ENCODE measurements at places on chromosomes 1 and 21.

DNA sequence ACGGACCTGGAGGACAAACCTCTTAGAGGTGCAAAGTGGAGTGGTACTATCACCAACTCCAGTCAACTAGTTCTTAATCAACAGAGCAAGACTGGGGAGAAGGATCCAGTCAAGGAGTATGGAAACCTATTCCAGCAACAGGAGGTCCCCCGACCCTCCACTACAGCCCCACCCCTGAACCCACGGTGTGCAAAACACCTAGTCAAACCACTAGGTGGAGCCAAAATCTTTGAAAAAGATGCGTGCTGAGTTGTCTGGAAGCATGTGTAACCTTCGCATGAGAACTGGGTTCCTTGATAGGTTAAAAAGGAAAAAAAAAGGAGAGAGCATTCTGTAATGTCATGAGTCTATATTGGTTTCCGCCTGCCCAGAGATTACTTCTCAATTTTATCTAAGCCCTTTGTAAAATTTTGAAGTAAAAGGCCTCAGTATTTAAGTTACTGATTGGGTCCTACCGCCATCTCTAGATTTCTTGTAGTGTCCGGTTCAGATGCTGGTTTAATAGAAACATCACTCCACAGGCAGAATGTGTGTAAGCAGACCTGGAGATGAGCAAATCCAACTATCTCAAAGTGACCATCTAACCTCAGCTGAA lies 81.9 kb upstream of the HAO2 start:
- no peak for DNase-seq

- DNase-seq: no peak
Measured at GRCh38 chr1:217253985-217254384, 376.9 kb downstream of the GPATCH2 start.

DNA sequence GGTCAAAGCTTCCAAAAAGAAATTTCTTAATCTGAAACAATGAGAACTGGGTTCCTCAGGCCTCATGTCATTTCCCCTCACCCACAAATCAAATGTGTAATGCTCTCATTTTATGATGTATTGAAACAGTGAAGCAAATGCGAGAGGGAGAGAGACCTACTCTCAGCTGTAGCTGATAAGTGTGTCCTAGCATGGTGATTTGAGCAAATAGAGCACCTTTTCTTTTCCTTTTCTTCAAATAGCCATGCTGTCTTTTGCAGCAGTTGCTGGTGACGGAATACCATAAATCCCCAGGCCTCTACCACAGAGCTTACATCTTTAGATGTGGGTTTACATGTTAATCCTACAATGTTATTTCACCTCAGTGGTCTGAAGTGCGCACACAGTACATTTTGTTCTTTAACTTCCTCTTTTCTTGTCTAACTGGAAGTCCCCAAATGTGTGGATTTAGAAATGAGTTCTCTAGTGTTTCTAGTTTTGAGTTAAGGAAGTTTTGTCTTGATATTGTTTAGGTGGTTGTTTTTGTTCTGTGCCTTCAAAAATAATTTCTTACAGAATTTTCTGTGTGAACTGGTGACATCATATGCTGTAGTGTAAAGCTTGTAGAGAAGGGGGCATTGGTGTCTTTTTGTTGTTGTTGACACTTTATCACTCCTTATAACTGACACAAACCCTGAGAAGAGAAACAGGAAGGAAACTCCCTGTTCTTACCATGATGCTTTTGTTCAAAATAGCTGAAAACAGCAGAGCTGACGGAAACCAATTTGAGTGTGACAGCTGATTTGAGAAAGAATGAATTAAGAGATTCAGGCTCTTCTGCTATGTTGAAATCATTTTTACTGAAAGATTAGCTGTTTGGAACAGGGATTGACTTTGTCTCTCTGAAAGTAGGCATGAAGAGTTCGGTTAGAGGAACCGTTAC lies 12.2 kb downstream of the SMAP2 start:
- no peak for DNase-seq

DNA sequence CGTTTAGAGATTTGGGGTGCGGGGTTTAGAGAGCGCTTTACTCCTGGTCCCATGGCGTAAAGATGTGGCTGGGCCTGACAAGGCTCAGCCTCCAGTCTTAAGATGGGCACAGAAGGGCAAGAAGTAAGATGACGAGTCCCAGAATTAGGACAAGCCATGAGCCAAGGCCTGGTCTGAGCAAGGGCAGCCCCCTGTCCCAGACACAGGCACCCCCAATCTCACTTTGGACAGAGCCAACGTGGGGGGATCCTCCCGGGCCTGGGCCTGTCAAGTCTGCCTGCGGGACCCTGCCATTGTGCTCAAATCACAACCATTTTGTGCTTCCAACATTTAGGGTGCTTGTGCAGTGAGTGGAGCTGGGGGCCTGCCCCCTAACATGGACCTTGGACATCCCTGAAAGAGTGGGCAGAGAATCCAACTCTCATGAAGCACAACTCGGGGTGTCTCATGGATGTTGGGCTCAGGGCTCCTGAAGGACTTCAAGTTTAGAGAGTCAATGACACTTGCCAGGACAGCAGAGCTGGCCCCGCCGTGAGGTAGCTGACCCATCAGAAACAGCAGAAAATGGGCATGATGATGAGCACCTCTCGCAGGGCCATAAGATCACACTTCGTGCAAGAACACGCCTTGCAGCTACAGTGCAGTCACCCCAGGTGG lies 52.6 kb downstream of the KIF21B start:
- DNase-seq: no peak

- DNase-seq: no peak
Measured at GRCh38 chr1:47415728-47416318, at the start of gene FOXE3. Gene FOXE3 (plus strand): TSS chr1:47416285. CDS start chr1:47416316, 31 bp downstream.

GRCh38 chr1:68542586-68542985 lies 45.7 kb upstream of the DEPDC1 start:
- DNase-seq: no peak

GRCh38 chr1:15248216-15248615 lies 1.2 kb downstream of the FHAD1 start:
- DNase-seq: no peak

DNA sequence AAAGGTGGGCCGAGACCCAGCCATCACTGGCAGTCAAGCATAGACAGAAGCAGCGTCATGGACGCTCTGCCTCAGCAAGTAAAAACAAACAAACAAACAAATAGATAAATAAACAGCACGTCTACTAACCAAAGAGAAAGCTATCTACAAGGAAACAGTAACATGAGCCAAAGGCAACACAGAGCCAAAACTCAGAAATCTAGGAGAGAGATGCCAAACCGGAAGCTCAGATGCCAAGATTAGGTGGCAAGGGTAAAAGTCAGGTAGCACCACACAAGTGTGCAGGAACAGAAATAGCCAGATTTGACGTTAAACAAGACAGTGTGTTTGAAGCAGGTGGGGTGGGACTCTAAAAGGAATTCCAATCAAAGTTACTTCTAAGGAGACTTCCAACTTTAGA lies 448.3 kb upstream of the NFIA start:
- no peak for DNase-seq

DNA sequence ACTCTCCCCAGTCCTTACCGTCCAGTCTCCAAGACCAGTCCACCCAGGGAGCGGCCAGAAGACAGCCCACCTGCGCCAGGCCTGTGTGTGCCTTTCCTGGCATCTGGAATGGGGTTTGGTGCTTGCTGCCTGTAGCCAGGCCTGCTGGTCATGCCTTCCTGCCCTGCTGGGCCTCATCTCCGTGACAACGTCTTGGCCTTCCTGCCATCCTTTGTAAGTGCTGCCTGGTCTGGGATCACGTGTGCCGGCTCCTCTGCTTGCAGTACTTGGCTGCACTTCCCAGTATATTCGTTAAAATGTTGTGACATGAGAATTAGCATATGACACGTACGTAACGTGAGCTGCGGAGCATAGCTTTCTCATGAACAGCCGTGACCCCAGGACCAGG lies 145.3 kb upstream of the COL6A1 start:
- no peak for DNase-seq

GRCh38 chr1:170530972-170531757 lies 801 bp upstream of the GORAB start:
- peak; percentile 49 for DNase-seq

DNA sequence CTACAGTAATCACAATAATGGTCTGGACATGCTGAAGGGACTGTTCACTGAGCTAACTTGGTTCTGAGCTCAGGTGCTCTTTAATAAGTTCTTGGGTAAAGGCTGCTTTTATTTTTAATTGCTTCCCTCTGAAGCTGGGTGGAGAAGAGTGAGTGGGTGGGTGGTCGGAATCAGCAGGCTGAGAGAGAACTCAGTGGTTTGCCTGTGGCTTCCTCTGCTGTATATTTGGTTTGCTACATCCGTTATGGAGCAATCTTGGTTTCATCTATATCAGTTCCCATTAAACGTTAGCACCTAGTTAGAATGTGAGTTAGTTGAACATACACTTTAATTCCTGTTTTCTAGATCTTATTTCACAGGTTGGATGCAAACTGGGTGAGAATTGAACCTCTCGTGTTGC lies 23.3 kb downstream of the CNIH4 start:
- no peak for DNase-seq

DNA sequence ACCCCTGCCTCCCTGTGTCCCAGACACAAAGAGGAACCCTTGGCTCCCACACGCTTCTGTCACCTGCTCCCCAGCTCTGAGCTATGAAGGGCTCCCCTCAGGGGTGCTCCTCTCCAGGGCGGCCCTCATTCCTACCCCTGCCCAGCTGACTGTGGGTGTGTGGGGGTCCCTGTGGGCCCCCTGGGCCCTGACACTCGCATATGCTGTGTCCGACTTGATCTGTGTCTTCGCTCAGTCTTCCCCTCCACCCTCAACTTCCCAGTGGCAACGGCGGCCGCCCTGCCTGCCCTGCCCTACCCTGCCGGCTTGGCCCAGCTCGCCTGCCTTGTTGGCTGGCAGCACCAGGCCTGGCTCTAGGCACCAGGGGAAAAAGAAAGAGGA lies 1.2 kb downstream of the KCNQ4 start:
- DNase-seq: no peak

GRCh38 chr21:33279330-33279820 lies 13.2 kb downstream of the IL10RB start:
- no peak for DNase-seq

DNA sequence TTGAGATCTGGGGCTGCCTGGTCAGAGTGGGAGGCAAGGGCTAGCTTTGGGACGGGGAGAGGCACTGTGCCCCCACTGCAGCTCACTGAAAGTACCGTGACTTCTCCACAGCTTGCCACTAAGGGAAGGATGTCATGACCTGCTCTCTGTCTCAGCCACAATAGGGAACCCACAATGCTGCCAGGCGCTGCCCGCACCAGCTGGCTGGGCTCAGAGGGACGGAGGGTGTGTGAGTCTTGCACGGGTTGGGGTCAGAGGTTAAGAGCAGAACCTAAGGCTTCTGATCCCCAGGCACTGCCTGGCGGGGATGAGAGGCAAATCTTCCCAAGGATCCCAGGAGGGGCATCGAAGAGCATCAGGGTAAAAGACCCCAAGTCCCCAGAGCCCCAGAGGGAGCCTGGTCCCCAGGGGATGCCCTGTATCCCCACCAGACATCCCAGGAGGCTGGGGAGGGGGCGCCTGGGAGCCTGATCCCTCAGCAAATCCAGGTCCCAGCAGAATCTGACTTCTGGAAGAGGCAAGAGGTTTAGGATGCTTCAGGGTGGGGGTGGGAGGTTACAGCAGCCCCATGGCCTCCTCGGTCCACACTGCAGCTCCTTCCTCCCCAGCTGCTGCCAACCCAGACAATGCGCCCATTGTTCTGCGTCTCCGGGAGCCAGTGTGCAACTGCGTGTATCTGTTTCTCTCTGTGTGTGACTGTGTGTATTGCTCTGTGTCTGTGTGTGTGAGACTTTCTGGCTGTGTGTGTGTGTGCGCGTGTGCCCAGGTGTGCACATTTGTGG lies 2.0 kb upstream of the MARCKSL1 start:
- DNase-seq: peak; percentile 70

- DNase-seq: no peak
Measured at GRCh38 chr1:20695515-20695914, 22.3 kb downstream of the KIF17 start.

- no peak for DNase-seq
Measured at GRCh38 chr21:31088474-31088751, 50.1 kb upstream of the KRTAP19-8 start.

GRCh38 chr1:158806916-158807536 lies 24.1 kb upstream of the MNDA start:
- DNase-seq: no peak

- DNase-seq: no peak
Measured at GRCh38 chr1:35555601-35556477, 1.4 kb downstream of the KIAA0319L start.

DNA sequence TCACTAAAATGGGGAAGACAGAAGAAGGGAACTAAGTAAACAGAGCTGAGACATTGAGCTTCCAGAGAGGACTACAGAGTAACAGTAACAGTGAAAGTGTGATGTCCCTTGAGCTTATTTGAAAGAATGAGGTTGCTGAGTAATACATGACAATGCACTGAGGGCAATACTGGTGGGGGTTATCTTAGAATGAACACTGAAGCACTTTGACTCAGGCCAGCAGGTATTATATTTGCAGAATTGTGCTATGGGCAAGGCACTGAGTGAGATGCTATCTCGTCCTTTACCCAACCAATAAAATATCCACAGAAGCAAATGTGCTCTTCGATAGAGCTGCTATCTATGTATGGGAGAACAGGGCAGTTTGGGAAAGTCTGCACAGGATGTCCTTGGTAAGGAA lies 133.2 kb downstream of the DISP1 start:
- DNase-seq: no peak

- no peak for DNase-seq
Measured at GRCh38 chr1:152996633-152997400, 4.7 kb upstream of the SPRR3 start.

DNA sequence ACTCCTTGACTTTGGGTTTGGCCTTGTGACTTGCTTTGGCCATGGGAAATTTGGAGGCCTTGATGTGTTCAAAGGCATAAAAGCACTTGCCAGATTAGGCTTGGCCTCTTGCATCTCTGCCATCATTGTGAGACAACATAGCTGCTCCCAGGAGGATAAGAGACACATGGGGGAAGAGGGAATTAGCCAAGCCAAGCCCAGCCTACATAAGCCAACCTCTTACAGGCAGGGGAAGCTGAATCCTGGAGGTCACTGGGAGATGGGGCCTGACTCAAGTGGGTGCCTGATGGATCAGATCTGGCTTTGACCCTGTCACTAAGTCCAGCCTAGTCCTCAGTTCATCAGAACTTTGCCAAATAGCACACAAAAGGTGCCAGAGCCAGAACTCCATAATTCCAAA lies 37.6 kb upstream of the HMGB4 start:
- no peak for DNase-seq

- DNase-seq: no peak
Measured at GRCh38 chr1:41286992-41287391, 44.9 kb upstream of the SCMH1 start.

DNA sequence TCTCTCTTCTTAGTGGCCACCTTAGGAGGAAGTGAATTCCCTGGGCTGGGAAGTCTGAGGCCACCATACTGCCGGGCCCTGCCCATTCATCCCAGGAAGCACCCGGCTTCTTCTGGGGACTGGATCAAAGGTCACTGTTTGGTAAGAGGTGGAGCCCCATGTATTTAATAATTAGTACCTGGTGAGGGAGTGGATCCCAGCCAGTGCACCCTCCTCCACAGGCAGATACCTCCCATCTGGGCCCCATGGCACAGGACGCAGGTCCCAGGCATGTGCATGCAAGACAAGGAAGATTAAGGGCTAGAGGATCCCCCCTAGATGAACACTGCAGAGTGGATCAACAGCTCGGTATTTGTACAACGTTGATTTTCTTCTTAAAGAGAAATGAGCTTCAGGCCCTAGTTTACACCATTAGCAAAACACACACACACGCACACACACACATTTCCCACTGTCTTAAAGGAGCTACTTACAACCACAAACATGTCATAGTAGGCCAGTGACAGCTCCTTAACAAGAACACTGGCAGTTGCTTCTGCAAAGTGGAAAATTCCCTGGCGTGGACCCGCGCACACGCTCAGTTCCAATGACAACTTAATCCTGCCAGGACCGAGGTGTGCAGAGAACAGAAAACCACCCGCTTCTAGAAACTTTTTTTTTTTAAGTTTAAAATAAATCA lies 90.7 kb downstream of the MRPL37 start:
- DNase-seq: no peak
